Stimulated activated CD4-positive, alpha-beta T cell treated with anti-CD3 and anti-CD28 coated beads, Interleukin-12 subunit alpha, Interleukin-12 subunit beta, amount 100 ng/mL, for 4 hours (primary cell): ENCODE measurements at places on chromosomes 13 and 19.

- DNase-seq, result peak; percentile 95
Observed at GRCh38 chr19:53333463-53334449, at the start of gene ZNF845. Gene ZNF845 (plus strand): TSS chr19:53333749. CDS start chr19:53341308, 7,559 bp downstream.

DNA sequence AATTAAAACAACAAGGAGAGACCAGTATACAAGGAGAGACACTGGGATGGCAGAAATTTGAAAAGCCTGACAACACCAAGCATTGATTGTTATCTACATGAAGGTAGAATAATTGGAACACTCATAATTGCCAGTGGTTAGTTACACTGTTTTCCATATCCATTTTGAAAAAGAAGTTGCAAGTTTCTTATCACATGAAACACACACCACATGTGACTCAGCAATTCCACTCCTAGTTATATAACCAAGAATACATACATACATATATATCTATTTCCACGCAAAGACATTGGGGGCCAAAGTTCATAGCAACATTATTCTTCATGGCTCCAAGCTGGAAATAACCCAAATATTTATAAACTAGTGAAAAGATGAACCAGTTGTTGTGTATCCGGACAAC, 15.2 kb upstream of the PABPC3 start:
- DNase-seq, result no peak

DNA sequence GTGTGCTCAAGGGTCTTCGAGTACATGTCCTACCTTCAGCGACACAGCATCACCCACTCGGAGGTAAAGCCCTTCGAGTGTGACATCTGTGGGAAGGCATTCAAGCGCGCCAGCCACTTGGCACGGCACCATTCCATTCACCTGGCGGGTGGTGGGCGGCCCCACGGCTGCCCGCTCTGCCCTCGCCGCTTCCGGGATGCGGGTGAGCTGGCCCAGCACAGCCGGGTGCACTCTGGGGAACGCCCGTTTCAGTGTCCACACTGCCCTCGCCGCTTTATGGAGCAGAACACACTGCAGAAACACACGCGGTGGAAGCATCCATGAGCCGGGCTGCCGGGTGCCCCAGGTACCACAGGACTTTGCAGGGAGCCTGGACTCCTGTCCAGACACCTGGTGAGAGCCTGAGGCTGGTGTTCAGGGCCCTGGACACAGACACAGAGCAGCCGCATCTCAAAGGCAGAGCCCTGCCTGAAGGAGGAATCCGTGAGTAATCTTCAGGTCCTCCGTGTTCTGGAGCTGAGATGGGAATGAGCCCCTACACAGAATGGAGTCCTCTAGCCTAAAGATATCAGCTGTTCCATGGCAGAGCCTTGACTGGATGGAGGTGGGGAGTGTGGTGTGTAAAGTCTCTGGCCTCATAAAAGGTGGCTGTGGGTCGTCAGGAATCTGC, 1.5 kb downstream of the ZNF581 start:
- no peak for DNase-seq

GRCh38 chr19:11300811-11301120, 4.8 kb downstream of the TSPAN16 start:
- no peak for DNase-seq

DNA sequence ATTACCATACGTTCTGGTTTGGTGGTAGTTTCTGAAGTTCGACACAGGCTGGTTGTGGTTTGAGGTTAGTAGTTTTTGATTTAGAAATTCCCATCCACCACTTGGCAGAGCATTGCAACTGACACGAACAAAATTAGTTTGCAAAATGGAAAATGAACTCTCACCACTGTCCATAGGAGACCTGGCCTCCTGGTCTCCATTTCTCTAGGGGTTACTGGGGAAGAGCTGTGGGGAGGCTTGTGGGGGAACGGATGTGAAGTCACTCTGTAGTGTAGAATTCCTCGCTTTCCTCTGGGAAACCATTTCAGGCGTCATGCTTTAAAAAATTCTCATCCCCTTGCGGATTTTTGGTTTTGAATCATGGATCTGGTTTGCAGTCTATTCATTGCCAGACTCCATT, 321.5 kb upstream of the MAB21L1 start:
- DNase-seq, result no peak

- no peak for DNase-seq
Observed at GRCh38 chr19:50447750-50448149, 15.1 kb downstream of the MYBPC2 start.

GRCh38 chr19:21202865-21203494, 61.1 kb downstream of the ZNF431 start:
- no peak for DNase-seq

DNA sequence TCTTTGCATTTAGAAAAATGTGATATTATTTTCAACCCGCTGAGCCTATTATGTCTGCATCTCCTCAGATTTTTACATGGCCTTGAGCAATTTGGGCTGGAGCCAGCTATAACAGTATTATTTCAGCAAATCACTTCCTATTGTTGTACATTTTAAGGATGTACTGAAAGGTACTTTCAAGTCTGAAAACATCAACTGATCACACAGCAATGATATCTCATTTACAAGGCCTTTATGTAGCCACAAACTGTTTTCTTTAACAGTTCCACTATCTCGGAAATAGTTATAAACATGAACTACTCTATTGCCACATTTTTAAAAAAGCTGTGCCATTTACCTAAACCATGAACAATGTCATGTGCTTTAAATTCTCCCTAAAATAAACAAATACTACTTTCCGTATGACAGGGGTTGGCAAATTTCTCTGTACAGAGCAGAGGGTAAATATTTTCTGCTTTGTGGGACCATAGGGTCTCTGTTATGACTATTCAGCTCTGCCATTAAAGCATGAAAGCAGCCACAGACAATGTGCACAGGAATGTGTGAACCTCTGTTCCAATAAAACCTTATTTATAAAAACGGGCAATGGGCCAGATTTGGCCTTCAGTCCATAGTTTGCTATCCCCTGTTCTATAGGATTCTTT, 560.4 kb downstream of the GPC6 start:
- no peak for DNase-seq

- DNase-seq, result no peak
Observed at GRCh38 chr13:80755910-80756309, 415.0 kb upstream of the SPRY2 start.

DNA sequence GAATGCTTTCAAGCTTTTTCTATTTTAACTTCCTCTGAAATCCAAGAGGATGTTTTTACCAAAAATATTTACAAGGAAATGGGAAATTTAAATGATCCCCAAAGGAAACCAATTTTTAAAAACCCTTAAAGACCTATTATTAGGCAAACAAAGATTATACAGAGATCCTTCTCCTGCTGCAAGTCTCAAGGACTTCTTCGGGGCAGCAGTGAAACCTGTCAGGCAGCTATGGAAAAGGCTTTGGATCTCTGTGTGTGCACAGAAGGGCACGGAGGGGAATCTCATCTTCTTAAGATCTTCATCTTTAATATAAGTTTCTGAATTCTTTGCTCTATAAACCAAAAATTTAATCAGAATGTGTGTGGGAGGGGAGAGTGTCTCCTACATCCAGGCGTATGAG, 36.0 kb upstream of the CLDN10 start:
- no peak for DNase-seq

DNA sequence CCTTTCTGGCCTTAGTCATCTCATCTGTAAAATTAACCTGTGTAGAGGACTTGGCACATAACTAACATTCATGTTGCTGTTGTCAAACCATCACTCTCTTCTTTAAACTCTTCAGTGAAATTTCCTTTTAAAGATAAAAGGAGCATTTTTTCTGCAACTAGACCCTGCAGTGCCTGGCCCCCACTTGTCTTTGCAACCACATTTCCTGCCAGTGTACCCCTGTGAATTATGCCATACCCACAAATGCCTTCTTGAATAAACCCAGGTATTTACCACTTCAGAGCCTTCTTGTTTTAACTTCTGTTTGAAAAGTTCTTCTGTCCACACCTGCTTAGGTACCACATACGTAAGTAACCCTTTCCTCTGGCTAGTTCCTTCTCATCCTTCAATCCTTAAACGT, 118.8 kb downstream of the CDK8 start:
- DNase-seq, result no peak

- DNase-seq, result no peak
Observed at GRCh38 chr19:10686661-10687517, 14.3 kb upstream of the QTRT1 start.

DNA sequence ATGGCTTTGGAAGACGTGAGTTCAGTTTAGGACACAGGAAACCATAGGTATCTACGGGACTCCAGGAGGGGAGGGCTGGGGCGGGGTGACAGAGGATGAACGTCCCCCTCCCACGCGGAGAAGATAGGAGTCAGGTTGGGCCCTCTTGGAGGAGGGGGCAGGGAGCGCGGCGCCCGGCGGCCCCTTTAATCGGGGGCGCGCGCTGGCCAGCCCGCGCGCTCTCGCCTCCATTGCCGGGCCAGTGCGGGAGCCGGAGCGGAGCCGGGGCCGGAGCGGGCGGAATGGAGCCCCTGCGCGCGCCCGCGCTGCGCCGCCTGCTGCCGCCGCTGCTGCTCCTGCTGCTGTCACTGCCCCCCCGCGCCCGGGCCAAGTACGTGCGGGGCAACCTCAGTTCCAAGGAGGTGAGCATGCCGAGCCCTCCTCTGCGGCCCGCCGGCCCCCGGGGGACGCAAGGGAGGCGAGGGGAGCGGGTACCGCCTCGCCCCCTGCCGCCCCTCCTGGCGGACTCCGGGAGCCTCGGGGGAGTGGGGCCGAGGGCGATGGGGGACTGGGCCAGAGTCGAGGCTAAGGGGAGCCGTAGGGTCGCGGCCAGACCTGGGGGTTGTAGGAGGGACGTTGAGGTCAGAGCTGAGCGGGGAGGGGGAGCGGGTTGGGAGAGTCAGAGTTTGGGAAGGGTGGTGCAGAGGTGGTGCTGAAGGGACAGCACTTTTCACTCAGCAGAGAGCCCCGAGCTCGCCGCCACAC, at the start of gene TMEM145:
Gene TMEM145, plus strand, starts transcription at position 214 of the 744 bp plus-strand sequence. Its CDS starts 68 bp downstream, at position 282.
- no peak for DNase-seq

- peak; percentile 4 for DNase-seq
Observed at GRCh38 chr19:52734331-52734892, 432 bp downstream of the ZNF611 start.

DNA sequence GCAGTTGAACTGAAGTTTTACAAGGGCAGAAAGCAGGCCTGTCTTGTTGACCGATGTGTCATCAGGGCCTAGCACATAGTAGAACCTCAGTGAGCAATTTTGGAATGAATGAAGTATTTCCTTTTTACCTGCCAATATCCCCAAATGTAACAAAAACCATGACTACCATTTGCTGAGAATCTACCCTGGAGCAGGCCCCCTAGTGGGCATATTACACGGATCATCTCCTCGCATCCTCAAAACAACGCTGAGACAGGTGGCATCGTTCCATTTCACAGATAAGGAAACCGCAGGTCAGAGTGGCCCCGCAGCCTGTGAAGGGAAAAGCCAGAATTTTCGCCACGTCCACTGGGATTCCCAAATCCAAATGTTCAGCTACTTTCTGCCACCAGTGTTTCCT, 77.9 kb downstream of the CACNA1A start:
- no peak for DNase-seq

DNA sequence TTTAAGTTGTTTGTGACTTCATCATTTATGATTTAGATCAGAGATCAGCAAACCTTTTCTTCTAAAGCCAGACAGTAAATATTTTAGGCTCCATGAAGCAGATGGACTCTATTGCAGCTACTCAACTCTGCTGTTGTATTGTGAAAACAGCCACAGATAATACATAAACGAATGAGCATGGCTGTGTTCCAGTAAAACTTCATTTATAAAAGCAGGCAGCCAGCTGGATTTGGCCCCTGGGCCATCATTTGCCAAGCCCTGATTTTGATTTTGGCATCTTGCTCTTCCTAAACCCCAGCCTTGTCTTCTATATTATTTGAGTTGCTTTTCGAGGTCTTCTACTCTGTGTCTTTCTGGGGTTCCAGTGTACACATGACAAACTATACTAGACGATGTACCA, 41.3 kb downstream of the RNASEH2B start:
- no peak for DNase-seq

- no peak for DNase-seq
Observed at GRCh38 chr13:33003458-33004019, 12.7 kb upstream of the KL start.

DNA sequence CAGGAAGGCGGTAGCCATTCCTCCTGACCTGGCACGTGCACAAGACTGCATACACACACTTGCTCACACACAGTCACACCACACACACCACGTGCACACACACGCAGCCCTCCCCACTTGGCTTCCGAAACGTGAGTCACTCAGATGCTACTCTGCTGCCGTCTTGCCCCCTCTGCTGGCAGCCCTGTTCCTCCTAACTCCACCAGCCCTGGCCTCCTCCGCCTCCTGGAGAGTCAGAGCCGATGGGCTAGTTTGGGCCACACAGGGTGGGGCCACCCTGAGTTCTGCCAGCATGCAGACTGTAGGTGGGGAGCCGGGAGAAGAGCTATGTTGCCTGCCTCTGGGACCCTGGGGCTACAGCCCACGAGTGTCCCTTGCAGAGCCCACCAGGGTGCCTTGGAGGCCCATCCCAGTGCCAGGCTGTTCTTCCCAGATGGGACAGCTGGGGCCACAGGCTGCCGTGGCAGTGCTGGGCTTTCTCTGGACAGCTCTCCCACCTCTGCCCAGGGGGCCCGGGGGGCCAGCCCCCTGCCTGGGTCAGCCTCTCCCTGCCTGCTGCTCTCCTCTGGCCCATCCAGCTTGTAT, 12.1 kb downstream of the PIN1 start:
- DNase-seq, result peak; percentile 46

DNA sequence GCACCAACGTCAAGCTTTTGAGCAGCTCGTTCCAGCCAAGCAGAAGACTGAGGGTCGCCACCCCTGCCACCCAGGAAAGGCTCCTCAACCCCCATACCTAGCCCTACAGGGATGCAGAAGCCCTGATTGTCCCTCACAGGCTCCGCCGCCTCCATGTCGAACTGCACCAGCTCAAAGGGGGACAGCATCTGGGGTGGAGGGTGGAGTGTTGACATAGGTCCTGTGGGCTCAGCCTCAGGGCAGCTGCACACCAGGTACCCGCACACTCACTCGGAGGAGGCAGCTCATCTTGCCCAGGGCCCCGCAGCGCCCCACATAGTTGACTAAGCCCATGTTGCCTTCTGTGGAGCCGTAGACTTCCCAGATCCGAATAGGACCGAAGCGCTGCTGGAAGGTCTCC, 11.6 kb downstream of the SLC27A5 start:
- no peak for DNase-seq

GRCh38 chr19:18430417-18431144, 7.4 kb downstream of the ISYNA1 start:
- no peak for DNase-seq

GRCh38 chr19:36773223-36773579, 594 bp upstream of the ZNF850 start:
- DNase-seq, result no peak

DNA sequence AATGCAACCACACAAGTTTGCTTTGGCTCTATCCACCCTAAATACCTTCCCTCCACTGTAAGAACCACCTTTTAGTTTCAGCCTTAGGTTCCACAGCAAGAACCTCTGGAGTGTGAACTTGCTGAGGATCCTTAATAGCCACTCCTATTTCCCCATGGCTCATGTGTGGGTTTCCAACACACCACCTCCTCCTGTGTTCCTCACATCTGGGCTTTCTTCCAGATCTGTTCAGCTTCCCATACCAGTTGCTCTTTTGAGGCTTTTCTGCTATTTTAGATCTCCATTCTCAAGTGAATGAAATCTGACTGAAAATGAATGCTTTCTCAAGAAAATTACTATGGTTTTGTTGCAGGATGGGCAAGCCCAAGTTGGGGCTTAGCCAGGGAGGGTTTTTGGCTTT, 104.8 kb upstream of the MIR17HG start:
- no peak for DNase-seq

- no peak for DNase-seq
Observed at GRCh38 chr13:99246100-99246499, 12.1 kb downstream of the GPR18 start.
